ENCODE measurements at places on chromosomes 3 and 15. TPM values are rescaled to one million over a fixed set of nuclear protein-coding genes. Genes with fewer than 3 reads are reported as not detected.

- no peak for DNase-seq
These were observed 360.8 kb upstream of the PROK2 start for GRCh38 chr3:72145506-72146380.

DNA sequence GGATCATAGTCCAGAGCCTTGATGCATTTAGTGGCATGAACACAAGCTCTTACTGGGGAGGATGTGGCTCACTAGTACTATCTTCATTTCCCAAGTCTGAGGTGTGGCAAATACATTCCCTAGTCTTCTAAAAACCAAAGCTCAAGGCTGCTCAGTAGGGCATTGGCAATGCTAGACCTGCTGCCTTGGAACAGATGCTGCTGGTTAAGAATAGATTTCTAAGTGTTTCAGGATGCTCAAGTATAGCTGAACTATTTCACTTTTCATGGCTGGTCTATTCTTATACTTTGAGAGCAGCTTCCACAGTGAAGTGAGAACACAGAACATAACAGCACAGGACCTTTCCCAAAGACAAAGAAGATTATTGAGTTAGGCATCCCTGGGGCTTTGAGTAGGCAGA lies 178.8 kb downstream of the CHST2 start:
- DNase-seq: no peak

SLC28A2 gene
- 0.23 TPM for total RNA-seq

GRCh38 chr3:113241292-113242095 lies 30.1 kb downstream of the BOC start:
- DNase-seq: no peak

FGF7 gene
- not detected for total RNA-seq

- DNase-seq: peak; percentile 32
These were observed 75.2 kb downstream of the NEO1 start for GRCh38 chr15:73127302-73127936.

DNA sequence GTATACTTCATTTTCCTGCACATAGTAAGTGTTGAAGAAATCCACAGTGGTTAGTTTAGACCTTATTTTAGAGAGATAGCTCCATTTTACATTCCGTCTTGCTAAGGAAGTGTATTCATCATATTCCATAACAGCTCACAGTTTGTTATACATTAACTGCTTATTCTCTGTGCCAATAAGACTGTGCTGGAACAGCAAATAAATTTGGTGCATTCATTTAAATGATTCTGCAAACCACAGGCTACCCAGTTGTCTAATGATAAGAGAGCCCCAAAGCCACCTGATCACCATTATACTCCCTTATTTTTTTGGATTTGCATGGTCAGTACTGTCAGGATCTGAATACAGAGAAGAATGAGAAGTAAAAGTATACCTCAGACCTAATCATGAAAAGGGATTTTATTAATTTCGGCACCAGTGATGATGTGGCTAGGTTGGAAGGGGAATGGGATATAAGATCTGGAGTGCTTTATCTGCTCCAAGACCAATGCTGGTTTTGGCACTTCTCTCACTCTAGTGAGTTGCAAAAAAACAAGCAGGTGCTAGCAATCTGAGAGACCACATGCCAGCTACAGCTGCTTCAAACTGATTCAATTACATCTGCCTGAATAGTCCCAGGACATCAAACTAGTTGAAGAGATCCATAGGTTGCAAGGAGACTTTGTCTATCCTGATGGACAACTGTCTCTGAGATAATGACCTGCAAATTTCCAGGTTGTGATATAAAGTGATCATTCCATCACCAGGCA lies 254.8 kb downstream of the ZBTB20 start:
- DNase-seq: no peak

CPA3 gene
- total RNA-seq: not detected

PLA2G4D gene
- total RNA-seq: not detected

CCR8 gene
- total RNA-seq: not detected

All from Panc1 (cell line).